ENCODE measurements at places on chromosomes 5 and 9.

DNA sequence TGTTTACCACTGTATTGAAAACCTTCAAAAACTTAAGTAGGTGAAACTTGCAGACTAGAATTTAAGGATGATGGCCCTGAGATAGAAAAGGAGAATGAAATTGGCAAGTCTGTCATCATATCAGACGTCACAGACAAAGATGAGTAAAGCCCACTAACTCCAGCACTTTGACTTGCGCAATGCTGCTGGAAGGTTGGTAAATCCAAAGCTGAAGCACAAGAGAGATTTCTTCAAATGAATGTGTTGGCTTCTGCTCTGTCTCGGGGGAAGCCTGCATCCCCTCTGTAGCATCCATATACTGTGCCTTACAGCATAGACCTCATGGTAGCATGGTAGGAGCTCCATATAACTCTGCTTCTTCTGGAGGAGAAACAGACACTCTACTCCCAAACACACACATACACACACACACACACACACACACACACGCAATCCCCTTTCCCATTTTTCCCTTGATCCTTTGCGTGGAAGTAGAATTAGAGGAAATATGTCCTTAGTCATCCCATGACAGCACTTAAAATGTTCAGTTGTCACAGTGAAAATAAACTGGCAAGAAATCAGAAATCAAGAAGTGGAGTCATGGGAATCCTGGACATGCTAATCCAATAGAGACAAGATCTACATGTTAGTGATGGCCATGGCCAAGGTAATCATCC lies 241.5 kb downstream of the NR3C1 start:
- no peak for DNase-seq

DNA sequence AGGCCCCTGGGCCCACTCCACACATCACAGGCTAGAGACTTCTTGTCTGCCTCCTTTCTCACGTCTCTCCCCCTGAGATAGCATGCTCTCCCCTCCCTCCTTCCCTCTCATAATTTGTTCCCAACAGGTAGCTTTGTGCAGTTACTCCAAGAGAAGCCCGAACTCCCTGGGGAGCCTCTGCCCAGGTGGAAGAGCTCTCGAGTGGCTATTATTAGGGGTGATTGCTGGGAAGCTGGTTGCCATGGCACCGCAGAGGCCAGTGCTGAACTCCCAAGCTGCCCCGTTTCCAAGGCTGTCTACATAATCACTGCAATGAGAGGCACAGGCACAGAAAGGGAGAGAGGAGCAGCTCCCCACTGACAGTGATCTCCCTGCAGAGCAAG lies 104.7 kb upstream of the GPR151 start:
- no peak for DNase-seq

DNA sequence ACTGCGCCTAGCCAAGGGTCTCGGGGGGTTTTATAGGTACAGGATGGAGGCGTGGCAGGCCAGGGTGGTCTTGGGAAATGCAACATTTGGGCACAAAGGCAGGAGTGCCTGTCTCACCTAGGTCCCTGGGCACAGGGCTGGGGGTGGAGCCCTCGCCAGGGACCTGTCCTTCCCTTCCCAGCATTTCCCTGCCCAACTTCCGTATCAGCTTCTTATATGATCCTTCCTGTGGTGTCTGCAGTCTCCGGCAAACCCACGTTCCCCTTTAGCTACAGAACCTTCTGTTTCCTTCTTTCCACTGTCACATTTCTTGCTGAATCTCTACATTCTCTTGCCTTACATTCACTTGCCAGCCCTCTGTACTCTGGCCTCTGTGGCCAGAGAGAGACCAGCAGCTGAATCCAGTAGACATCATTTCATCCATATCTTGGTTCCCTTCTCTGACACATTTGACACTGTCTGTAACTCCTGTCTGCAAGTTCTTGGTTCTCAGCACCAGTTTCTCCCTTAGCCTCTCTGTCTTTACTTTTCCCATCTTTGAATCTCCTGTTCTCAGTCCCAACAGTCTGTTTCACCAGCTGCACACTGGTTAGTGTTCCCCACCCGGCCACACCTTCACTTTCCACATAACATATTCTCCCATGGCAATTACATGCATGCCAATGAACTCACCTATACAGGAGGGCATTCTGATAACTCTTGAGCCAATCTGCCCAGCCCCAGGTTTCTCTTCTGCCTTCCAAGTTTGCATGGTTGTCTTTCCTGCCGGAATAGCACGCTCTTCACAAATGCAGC lies 134.7 kb upstream of the ZNF608 start:
- no peak for DNase-seq

GRCh38 chr9:125587819-125588460 lies 119.1 kb downstream of the MAPKAP1 start:
- no peak for DNase-seq

- no peak for DNase-seq
These were observed 225.4 kb upstream of the RFX3 start for GRCh38 chr9:3751125-3751758.

DNA sequence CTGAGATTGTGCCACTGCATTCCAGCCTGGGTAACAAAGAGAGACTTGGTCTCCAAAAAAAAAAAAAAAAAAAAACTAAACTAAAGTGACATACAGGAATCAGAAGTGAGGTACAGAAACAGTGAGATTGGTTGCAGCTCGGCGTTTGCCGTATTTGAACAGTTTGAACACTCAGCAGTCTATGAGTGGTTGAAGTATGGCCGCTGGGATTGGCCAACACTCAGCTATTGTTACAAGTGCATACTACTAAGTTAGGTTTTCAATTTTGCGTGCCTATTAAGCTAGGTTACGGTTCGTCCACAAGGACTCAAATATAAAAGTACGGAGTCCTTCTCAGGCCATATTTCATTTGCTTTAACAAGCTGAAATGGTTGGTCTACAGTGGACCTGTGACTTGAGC lies 3.3 kb upstream of the TSC1 start:
- no peak for DNase-seq

GRCh38 chr5:97635553-97635952 lies 452.5 kb upstream of the RIOK2 start:
- DNase-seq: no peak

GRCh38 chr9:1024112-1024511 lies 26.0 kb upstream of the DMRT2 start:
- no peak for DNase-seq

DNA sequence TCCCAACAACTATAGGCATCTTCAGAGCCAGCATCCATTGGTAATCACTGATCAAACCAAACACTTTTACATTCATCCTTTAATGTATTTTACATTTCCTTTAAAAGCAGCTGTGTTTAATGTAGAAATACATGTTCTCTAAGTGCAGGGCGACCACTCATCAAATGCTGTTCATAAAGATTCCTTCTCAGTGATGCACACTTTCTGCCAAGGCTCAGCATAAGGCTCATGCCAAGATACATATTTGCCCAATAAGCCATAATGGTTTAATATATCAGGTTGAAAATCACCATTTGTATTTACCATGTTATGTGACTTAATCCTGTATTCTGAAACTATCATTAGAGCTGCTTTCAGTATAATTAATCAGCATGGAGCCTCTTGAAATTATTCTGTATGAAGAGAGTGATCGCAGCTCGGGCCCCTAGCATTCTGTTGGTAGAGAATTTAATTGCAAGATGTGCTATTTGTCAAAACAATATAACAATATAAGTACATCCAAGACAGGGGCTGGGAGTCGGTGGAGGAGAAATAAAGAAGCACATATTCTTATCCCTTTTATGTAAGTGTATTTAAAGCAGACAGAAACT lies 267.5 kb downstream of the EBF1 start:
- no peak for DNase-seq

DNA sequence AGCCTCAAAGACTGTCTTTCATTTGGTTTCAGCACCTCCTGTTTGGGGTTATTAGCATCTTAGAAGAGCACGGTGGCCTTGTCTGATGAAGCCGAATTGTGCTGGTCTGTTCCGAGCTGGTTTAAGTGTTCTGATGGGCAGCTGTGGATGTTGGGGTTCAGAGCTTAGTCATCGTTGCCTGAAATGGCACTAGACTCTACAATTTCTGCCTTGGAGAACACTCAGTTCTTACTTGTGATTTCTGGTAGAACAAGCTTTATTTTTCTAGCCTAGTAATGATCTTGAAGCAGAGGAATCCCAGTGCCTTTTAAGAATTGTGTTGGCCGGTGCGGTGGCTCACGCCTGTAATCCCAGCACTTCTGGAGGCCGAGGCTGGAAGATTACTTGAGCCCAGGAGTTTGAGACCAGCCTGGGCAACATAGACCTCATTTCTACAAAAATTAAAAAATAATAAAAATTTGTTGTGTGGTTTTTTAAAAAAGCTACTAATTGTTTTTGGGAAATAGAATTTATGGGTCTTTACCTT lies 7.8 kb downstream of the FBXW5 start:
- no peak for DNase-seq

DNA sequence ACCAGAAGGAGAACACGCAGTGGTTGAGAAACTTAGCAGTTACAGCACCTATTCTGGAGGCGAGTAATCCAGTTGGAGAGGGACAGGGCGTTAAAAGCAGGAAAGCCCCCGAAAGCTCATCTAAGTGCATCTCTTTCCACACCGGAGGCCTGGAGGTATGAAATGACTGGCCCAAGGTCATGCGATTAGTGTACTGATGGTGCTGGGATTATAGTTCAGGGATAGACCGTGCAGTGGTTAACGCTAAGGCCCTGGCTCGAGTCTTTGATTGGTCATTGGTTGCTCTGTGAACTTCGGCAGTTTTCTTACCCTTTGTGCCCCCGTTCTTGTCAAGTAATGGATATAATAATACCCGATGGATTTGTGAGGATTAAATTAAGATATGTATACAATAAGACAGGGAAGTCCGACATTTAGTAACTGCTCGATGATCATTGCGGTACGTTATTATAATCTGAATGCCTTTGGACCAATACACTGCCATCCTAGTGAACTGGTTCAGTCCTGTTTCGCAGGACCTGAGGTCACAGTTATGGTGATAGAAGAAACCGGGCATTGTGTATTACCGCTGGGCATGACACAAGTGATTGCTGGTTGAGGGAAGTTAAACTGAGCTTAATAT lies 960 bp downstream of the CANX start:
- DNase-seq: no peak

- DNase-seq: no peak
These were observed 109.9 kb downstream of the UGCG start for GRCh38 chr9:112006361-112007020.

- no peak for DNase-seq
These were observed 15.7 kb downstream of the PTPN3 start for GRCh38 chr9:109482391-109482916.

GRCh38 chr5:116502616-116503015 lies 72.0 kb downstream of the SEMA6A start:
- DNase-seq: no peak

GRCh38 chr9:77177894-77178794 lies 810 bp downstream of the VPS13A start:
- no peak for DNase-seq

All from AG04450 (cell line).